ENCODE measurements at places on chromosomes 3 and 15. TPM values are rescaled to one million over a fixed set of nuclear protein-coding genes. Genes with fewer than 3 reads are reported as not detected.
A peak's percentile ranks its signal among the peaks of the same experiment; 100 is the strongest.

DNA sequence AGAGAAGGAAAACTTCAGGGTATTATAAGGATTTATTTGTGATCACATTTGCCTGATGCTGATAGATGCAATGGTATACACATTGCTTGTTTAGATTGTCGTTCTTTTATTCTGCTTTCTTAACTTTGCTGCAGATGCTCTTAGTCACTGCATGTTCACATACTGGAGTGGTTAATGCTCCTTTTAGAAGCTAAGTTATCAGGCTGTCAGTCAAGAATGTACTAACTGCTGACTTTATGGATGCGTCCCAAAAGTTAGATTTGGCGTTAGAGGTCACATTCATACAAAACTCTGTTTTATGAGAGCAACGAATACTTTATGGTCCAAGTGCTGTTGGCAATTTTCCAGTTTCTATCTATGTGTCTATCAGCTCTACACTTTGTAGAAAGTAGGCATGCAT is 160.7 kb downstream of the BBX start:
- no peaks in the 10 kb centered on the region for H3K27me3 ChIP-seq
- H3K27ac ChIP-seq: no peak overlapping the region
- no peaks in the 10 kb centered on the region for H3K36me3 ChIP-seq
- peaks cover 54% of the 10 kb centered on the region for H3K4me1 ChIP-seq
- no peak for DNase-seq

GRCh38 chr15:68518046-68518445 is 60.7 kb upstream of the CORO2B start:
- H3K27me3 ChIP-seq: no peaks in the 10 kb centered on the region
- no peak overlapping the region for H3K4me3 ChIP-seq
- H3K27ac ChIP-seq: peak overlapping the region; percentile 45
- no peak for DNase-seq
- peaks cover 24% of the 10 kb centered on the region for H3K4me1 ChIP-seq
- no peaks in the 10 kb centered on the region for H3K36me3 ChIP-seq

GRCh38 chr3:101779822-101780381 is 891 bp downstream of the NXPE3 start:
- H3K27me3 ChIP-seq: no peaks in the 10 kb centered on the region

- DNase-seq: peak; percentile 14
- H3K36me3 ChIP-seq: no peaks in the 10 kb centered on the region
- H3K27me3 ChIP-seq: no peaks in the 10 kb centered on the region
- H3K4me3 ChIP-seq: no peak overlapping the region
- H3K27ac ChIP-seq: no peak overlapping the region
Observed at GRCh38 chr3:14210843-14211594, 32.4 kb downstream of the LSM3 start.

DNA sequence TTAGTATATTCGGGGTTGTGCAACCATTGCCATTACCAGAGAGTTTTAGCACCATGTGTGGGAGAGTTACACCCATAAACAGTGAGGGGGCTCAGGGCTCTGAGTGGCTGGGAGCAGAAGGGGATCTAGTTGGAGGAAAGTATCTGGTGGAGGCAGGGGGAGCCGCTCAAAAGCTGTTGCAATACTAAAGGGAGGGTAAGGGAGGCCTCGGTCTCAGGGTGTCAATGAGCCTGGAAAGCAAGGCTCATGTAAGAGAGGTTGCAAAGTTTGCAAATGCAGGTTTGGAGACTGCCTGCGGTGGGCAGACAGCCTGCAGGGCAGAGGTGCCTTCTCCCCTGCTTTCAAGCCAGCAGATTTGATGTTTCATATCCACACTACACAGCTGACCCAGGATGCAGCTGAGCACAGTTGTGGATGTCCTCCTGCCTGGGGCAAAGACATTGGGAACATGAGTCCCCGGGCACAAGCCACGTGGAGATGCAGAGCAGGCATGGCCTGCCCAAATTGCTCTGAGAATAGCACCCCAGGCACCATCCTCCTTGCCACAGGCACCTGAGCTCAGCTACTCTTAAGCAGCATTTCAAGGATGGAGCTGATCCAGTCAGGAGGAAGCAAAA is 181.4 kb downstream of the TLE3 start:
- no peaks in the 10 kb centered on the region for H3K36me3 ChIP-seq
- no peak overlapping the region for H3K4me3 ChIP-seq
- no peak for DNase-seq
- H3K4me1 ChIP-seq: no peaks in the 10 kb centered on the region

DNA sequence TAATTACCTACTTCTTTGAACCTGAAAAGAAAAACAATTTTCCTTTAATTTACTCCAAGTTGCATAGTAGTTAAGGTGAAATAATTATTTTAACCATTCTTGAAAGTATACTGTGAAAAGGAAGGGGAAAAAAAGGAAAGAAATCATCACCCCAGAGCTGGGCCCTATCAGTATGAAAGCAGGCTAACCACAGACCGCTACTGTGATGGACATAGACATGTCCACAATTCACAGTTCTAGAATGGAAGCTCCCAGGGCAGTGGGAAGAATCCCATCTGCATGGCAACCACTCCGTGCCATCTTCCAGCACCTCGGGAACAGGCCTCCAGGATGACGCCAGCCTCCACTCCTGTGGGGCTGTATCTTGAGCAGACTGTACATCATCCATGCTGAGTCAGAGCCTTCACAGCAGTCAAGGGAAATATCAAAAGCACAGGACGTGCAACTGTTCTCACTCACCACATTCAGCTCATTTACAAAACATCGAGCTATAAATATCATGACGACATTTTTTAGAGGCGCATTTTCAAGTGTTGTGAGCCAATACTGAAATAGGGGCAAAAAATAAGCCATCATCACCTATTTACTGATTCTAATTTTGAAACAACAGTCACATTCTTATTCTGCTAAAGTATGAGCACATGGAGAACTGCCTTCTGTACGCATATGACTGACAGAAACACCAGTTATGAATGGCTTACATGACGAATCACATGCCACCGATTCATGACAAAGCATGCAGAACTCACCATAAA is 119.7 kb downstream of the SNRK start:
- no peak for DNase-seq
- no peaks in the 10 kb centered on the region for H3K4me1 ChIP-seq
- no peak overlapping the region for H3K27ac ChIP-seq
- H3K4me3 ChIP-seq: no peak overlapping the region

GRCh38 chr15:68391121-68391520 is 40.8 kb downstream of the ITGA11 start:
- H3K27me3 ChIP-seq: no peaks in the 10 kb centered on the region
- peak; percentile 37 for DNase-seq
- H3K36me3 ChIP-seq: no peaks in the 10 kb centered on the region
- H3K4me1 ChIP-seq: no peaks in the 10 kb centered on the region
- H3K4me3 ChIP-seq: no peak overlapping the region

- peaks cover 13% of the 10 kb centered on the region for H3K4me1 ChIP-seq
- H3K27me3 ChIP-seq: no peaks in the 10 kb centered on the region
- peak overlapping the region; percentile 87 for H3K4me3 ChIP-seq
- no peaks in the 10 kb centered on the region for H3K36me3 ChIP-seq
- DNase-seq: no peak
Observed at GRCh38 chr15:45521596-45522327, 793 bp downstream of the SLC30A4 start.

- no peak overlapping the region for H3K4me3 ChIP-seq
- H3K4me1 ChIP-seq: no peaks in the 10 kb centered on the region
- H3K27ac ChIP-seq: no peak overlapping the region
Observed at GRCh38 chr15:95359966-95360365, 970.5 kb upstream of the NR2F2 start.

The TRIM42 gene
- total RNA-seq: not detected

GRCh38 chr3:151866711-151867410 is 6.6 kb upstream of the SUCNR1 start:
- H3K36me3 ChIP-seq: no peaks in the 10 kb centered on the region
- no peaks in the 10 kb centered on the region for H3K27me3 ChIP-seq
- H3K4me3 ChIP-seq: no peak overlapping the region
- peaks cover 7% of the 10 kb centered on the region for H3K4me1 ChIP-seq
- DNase-seq: no peak

- H3K4me3 ChIP-seq: no peak overlapping the region
- no peaks in the 10 kb centered on the region for H3K27me3 ChIP-seq
- H3K27ac ChIP-seq: no peak overlapping the region
- H3K36me3 ChIP-seq: no peaks in the 10 kb centered on the region
- H3K4me1 ChIP-seq: peaks cover 12% of the 10 kb centered on the region
Observed at GRCh38 chr3:44235604-44236484, 5.8 kb upstream of the TOPAZ1 start.

The LMAN1L gene
- total RNA-seq: not detected

The HIGD2B gene
- total RNA-seq: not detected

The ARPP21 gene
- 0.33 TPM for total RNA-seq

The BFSP2 gene
- not detected for total RNA-seq
